ENCODE measurements at places on chromosomes 1 and 21.
A peak's percentile ranks its signal among the peaks of the same experiment; 100 is the strongest.

DNA sequence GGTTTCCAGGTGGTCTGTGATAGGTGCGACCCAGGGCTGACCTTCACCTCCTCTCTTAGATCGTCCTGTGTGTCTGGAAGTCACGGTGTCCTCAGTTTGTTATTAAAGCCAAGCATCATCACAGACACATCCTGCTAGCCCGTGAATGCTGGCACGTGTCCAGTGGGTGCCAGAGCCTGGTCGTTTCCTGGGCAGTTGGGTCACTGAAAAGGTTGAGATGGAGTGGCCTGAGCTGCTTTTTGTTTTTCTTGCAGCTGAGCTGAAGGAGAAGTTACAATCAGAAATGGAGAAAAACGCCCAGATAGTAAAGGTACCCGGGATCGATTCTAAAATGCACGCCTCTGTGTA, 23.2 kb downstream of the PCNT start:
- DNase-seq = no peak

- no peak for DNase-seq
Measured at GRCh38 chr1:181135437-181135731, 46.9 kb downstream of the IER5 start.

- DNase-seq = no peak
Measured at GRCh38 chr1:45554198-45554597, 3.6 kb downstream of the AKR1A1 start.

DNA sequence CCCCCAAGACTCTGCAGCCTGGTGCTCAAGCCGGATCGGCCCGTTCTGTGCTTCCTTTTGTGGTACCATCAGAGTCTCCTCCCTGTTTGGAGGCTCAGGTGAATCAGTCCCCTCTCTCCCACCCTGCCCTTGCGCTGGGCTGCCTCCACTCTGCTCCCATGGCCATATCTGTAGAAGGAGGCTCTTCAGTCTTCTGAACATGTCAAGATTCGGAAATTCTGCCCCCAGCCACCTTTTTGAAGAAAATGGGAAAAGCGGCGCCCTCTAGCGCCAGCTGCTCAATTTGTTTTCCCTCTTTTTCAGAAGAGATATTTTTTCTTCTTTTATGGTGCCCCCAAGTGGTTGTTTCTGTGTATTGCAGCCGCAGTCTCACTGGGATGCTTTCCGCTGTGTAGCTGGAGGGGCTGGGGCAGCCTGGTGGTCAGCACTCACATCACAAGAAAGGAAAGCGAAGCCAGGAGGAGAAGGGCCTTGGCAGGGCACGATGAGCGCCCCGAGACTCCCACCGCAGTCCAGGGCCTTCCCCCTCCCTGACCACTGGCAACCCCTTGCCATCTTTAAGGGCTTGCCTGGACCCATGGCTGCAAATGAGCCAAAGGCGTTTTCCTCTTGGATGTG, 58.4 kb upstream of the CACNA1E start:
- peak; percentile 63 for DNase-seq

DNA sequence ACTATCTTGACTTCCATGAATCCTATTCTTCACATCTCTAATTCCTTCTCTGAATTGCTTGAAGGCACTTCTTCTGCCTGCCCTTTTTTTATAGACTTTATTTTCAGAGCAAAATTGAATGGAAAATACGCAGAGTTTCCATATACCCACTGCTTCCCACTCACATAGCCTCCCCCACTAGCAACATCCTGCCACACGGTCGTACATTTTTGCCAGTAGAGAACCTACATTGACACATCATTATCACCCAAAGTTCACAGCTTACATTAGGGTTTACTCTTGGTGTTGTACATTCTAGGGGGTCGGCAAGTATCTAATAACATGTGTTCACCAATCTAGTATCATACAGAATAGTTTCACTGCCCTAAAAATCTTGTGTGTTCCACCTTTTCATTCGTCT, 12.3 kb downstream of the EEIG2 start:
- DNase-seq = no peak

GRCh38 chr21:42378418-42378817, 12.1 kb upstream of the TFF1 start:
- DNase-seq = no peak

DNA sequence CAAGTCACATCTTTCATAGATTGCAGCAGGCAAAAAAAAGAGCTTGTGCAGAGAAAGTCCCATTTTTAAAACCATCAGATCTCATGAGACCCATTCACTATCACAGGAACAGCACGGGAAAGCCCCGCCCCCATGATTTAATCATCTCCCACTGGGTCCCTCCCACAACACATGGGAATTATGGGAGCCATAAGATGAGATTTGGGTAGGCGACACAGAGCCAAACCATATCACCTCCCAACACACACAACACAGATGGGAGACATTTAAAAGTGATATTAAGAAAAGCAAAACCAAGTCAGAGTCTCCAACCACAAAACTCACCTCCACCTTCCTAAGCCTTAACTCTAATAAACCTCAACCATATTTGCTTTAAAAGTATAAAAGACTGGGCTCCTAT, 61.5 kb upstream of the TIAM1 start:
- DNase-seq = no peak

- no peak for DNase-seq
Measured at GRCh38 chr1:81477710-81478109, 323.0 kb upstream of the ADGRL2 start.

DNA sequence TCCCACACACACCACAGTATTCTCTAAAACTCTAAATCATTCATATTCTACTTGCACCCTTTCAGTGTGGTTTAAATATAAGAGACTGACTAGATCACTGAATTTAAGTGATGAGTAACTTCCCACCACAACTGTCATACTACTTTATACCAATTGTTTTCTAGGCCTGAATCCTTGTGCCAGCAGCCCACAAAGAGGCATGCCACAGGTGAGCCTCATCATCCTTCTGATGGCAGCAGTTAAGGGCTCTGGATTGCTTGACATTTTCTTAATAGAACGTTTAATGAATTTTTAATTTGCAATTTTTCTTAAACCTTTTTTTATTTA, 9.6 kb downstream of the C1orf105 start:
- DNase-seq = no peak

- DNase-seq = no peak
Measured at GRCh38 chr1:169371404-169371803, 3.4 kb downstream of the BLZF1 start.

GRCh38 chr21:43634618-43635017, 24.7 kb downstream of the HSF2BP start:
- DNase-seq = no peak

- DNase-seq = no peak
Measured at GRCh38 chr1:156961709-156962108, 41.3 kb downstream of the LRRC71 start.

- no peak for DNase-seq
Measured at GRCh38 chr1:119748040-119748439, 20.7 kb downstream of the HMGCS2 start.

DNA sequence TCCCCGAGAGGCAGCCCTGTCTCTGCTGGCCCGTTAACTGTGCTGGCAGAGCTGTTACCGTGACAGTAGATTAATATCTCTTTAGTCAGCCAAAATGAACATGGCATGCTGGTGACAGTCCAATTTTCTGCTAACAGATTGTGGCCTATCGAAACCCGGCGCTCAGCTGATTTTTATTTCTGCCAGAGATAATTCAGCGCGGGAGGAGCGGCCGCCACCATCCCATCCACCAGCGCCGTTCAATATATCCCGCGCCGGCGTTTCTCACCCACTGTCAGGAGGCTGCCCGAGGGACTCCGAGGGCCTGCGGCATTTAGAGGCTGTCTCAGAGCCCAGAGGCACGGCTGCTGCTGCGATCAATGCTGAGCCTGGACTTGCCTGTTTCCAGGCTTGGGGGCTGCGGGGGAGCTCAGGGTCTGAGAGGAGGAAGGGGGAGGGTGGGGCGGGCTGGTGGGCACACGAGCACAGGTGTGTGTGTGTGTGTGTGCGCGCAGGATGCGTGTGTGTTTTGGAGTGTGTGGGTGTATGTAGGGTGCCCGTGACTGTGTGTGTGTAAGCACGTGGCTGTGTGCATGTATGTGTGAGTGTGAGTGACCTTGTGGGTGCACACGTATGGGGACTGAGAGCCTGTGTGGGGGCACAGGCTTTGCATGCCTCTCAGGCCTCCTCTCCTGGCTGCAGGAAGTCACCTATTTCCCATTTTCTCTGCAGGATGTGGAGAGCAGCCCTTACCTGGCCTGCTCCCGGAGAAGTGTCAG, 109.7 kb upstream of the ACTRT2 start:
- DNase-seq = no peak

- no peak for DNase-seq
Measured at GRCh38 chr1:156065212-156065611, 4.3 kb downstream of the RAB25 start.

Measured in effector memory CD8-positive, alpha-beta T cell (primary cell).